ENCODE measurements at places on chromosomes 1 and 21. TPM values are rescaled to one million over a fixed set of nuclear protein-coding genes. Genes with fewer than 3 reads are reported as not detected.

DNA sequence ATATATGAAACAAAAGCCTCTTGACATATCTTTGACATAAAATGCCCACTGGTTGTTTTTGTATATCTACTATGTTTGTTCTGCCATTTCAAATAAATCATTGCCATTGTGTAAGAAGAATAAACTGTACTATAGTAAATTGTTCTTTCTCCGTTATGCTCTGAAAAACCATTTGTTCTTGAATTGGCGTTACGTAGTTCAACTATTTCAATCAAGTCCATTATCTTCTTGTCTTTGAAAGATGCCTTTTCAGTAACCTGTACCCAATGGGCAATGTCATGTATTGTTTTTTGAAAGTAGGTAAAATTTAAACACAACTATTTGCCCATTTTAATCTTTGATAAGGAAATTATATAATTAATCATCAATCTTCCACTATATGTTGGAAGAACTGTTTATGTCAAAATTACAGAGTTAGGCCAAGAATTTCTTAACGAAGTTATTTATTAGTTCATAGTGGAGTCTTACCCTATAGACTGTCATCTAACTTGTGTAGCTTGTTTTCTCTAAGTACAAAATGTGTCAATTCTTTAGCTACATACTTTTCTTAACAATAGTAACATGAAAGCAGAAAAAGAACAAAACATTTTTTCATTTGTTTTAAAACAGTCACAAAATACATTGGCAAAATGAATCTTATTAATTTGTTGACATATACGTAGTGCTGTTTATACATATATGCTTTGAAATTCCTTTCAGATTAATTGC, 294.8 kb downstream of the PTPRC start:
- DNase-seq: peak; percentile 34

DNA sequence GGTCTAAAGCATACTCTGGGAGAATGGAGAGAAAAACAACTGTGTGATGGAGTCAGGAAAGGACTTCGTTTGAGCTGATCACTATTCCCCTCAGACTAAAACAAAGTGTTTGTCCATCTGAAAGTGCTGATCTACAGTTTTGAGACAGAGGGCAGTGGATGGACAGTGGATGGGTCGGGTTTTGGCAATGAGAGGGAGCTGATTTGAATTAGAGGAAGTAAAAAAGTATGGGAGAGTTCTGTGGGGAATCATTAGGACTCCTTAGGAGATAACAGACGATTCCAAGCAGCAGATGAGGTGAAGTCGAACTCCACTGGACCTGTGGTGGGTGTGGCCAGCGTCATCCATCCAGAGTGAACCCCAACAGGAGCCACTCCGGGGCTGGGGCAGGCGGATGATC, 62.3 kb downstream of the PTGS2 start:
- DNase-seq: peak; percentile 45

GRCh38 chr1:209727785-209728184, 23.1 kb downstream of the HSD11B1 start:
- no peak for DNase-seq

DNA sequence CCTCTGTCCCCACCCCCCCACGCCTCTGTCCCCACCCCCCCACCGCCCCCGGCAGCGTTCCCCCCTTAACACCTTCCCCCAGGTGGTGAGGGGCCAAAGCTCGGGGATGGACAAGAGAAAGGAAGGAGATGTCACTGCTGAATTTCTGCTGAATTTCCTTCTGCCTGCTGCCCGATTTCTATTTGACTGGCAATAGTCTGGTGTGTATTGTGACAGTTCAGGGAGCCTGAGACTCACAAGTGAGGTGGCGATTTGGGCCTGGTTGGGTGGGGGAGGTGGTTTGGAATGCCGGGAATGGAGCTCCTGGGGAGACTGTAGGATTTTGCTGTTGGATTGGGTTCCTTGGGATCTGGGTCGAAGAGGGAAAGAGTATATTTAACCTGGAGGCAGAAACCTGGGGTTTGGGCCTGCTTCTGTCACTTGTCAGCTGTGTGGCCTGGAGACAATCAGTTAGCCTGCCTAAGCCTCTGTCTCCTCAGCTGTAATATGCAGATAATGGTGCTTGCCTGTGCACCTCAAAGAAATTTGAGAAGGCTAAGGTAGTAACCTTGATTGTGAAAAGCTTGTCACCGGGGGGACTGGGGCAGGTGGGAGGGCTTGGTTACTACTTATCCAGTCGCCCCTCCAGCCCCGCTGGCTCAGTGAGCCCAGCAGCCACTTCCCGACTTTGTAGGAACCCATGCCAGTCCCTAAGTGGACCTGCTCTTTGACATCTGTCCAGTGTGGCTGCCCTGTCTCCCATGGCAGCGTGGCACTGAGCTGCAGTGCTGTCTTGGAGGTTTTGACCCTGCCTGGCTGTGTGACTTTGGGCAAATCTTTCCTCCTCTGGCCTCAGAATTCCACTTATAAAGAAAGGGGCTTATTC, 7.7 kb upstream of the LMNA start:
- peak; percentile 55 for DNase-seq

DNA sequence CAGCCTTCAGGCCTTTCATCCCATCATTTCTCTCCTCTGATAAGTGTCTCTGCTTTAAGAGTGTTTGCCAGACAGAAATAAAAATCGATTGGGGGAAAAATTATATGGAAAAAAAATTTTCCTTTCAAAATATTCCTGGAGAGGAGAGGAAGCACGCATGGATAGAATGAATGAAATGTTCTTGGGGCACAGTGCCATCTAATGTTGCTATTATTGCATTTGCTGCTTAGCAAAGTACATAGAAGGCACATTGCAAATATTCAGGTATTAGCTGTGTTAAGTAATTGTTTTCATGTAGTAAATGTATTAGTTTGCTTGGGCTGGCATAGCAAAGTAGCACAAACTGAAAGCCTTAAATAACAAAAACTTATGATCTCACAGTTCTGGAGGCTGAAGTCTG, 18.1 kb downstream of the B3GALT5 start:
- peak; percentile 44 for DNase-seq

DNA sequence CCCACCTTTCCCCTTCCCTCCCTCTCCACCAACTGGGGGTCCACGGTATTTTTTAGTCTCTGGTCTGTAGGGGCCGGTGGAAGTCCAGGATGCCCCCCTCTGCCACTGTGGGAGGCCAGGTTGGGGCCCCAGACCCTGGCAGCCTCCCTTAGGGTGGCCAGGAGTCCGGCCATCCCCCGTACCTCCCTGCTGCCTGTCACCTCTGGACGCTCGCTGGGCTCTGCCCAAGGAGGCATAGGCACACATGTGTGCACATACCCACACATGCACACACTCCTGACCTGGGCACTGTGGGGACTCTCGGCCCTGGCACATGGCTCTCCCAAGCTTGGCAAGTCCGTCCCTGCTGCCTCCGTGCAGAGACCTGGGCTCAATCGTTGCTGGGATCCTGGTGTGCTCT, 53.0 kb downstream of the DISP3 start:
- DNase-seq: no peak

DNA sequence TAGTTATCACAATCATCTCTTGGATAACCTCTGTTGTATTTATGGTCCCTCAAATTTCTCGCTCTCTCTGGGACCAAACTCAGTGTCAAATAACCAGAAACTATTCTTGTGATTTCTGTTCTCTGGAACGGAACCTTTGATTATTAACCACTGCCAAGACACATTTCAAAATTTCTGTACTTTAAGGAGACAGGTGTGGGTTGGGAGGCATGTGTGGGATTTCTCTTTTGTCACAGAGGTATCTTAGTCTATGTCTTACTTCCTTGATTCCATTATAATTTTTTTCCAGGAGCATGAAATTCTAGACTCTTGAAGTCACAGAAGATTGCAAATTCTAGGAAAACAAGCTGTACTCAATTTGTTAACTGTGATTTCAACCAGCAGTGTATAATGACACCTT, 919.0 kb upstream of the B3GALT2 start:
- no peak for DNase-seq

DNA sequence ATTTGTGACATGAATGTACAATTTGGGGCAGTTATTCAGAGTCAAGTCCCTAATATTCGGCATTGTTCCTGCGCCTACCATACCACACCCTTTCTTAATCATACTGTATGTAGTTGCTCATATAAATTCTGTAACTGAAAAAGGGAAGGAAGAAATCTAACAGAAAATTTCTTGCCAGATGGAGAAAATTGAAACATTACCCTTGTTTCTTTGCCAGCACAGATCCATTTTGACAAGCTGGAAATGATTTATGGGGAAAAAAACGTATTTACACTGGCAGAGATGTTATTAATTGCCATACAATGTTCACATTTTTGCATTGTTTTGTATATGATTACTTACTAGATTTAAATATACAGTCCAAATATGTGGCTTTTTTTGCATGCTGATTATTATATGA, 363.8 kb upstream of the PKN2 start:
- DNase-seq: no peak

GRCh38 chr1:198780376-198780775, 141.5 kb downstream of the PTPRC start:
- no peak for DNase-seq

DNA sequence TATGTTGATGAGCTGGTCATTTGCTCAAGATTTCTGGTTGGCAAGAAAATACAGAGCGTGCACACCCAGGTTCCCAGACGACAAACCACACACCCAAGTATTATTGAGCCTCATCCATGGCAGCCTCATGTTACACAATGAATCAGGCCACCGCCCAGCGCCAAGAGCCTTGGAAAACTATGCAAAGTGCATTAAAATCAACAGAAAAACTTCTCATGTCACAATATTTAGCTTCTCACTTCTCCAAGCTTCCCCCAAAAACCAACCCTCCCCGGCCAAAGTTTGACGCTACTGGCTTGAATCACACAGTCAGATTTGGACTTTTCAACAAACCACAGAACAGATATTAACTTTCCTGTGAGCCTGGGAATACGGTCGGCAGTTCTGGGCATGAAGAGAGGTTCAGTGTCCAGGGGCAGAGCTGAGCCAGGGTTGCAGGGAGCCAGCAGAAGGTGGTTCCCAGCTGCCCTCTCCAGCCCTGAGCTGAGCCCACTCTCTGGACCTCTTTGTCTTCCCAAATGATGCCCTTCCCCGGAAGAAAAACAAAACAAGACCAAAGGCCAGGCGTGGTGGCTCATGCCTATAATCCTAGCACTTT, 71.1 kb downstream of the SETD4 start:
- no peak for DNase-seq

GRCh38 chr1:201946224-201946908, at the start of gene LMOD1:
TSS of gene LMOD1 (minus strand) at chr1:201946548. CDS start at chr1:201946340, 208 bp downstream.
- no peak for DNase-seq

DNA sequence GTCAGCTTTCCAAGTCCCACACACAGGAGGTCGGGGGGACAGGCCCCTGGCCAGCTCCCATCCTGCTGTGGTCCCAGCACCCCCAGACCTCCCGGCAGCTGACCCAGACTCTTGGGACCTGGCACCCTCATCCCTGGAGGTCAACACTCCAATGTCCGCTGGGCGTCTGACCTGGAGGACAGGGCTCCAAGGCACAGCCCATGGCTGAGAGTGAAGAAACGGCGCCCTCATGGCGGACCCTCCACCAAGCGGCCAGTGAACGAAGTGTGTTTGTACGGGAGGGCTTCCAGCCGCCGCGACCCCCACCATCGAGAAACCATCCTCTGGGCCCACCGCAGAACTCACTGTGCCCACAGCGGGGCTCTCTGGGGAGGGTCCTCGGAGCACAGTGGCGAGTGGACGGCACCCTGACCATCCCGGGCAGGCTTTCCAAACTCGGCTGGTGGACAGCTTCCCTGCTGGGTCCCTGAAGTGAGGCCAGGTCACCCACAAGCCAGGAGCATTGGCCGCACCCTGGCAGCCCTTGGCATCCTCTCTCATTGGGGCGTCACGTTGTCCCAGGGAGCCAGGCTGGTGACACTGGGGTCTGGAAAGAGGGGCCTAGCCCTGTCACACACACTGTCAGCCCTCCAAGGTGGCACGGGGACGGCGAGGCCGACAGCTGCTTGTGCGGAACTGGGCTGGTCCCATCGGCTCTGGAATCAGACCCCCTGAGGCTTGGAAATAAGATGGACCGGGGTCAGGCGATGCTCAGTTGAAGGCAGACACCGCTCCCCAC, 47.8 kb upstream of the COL6A2 start:
- DNase-seq: no peak

- DNase-seq: no peak
These were observed 193.5 kb downstream of the GPATCH2 start for GRCh38 chr1:217437376-217437775.

DNA sequence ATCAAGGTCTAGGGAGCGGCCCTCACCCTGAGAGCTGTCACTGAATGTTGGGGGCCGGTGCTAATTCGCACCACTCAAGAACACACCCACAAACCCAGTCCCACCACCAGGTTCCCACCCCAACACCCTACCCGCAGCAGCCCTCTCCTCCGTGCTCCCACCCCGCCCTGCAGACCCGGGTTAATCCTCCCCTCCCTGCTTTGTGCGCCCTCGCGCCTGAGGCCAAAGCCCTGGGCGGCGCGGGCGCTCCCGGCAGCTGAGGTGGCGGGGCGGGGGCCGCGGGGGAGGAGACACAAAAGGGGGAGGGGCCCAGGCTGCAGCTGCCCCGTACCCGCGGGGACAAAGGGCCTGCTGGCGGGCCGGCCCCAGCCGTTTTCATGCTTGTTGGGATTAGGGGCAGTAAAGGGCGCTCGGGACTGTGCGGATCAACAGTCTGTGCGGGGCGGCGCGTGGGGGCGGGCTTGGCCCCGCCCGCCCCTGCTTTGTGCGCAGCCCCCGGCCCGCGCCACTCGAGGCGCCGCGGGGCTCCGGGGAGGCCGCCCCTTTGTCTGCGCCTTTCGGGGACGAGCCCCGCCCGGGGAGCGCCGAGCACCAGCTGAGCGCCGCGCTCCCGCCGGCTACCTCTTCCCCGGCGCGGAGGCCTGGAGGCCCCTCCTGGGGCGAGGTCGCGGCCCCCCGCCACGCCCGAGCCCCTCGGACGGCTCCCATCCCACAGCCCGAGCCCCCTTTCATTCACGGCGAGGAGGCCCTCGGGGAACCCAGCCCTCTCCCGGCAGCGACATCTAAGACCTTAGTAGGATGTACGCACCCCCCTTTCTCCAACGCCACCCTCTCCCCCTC, 10.9 kb downstream of the C1orf216 start:
- no peak for DNase-seq

GRCh38 chr1:27634177-27634984, 604 bp downstream of the FGR start:
- no peak for DNase-seq

GRCh38 chr1:8965121-8965820, 19.6 kb downstream of the CA6 start:
- DNase-seq: no peak

- no peak for DNase-seq
These were observed 550 bp upstream of the PCAT6 start for GRCh38 chr1:202810193-202810614.

GRCh38 chr21:18104802-18105201, 139.8 kb upstream of the CHODL start:
- DNase-seq: no peak

- DNase-seq: peak; percentile 59
These were observed 37.4 kb upstream of the WASF2 start for GRCh38 chr1:27527223-27527889.

The LRRC53 gene
- total RNA-seq: not detected

The TTLL10 gene
- 6.6 TPM for total RNA-seq

The AXDND1 gene
- not detected for total RNA-seq

Measured in HT-29 (cell line).